T-helper 22 cell (primary cell): ENCODE measurements at places on chromosomes 6 and 20.

DNA sequence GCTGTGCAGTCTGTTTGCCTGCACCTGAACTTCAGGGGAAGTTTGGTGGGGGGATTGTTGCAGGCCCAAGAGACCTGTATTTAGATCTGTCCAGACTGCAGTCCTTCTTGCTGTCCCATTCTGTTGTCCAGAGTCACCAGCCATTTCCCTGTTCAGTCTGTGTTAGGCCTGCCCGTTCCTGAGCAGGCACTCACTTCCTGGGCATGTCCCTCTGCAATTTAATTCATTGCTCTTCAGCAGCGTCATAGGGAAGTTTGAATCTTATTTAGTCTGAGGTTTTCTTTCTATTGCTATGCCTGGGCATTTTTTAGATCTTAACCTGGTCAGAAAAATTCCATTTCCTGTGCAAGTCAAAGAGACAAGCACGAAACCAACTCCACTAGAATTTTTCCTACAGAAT is 190.2 kb downstream of the DTNBP1 start:
- no peak for DNase-seq

GRCh38 chr6:9057937-9058336 is 622.6 kb upstream of the SLC35B3 start:
- no peak for DNase-seq

DNA sequence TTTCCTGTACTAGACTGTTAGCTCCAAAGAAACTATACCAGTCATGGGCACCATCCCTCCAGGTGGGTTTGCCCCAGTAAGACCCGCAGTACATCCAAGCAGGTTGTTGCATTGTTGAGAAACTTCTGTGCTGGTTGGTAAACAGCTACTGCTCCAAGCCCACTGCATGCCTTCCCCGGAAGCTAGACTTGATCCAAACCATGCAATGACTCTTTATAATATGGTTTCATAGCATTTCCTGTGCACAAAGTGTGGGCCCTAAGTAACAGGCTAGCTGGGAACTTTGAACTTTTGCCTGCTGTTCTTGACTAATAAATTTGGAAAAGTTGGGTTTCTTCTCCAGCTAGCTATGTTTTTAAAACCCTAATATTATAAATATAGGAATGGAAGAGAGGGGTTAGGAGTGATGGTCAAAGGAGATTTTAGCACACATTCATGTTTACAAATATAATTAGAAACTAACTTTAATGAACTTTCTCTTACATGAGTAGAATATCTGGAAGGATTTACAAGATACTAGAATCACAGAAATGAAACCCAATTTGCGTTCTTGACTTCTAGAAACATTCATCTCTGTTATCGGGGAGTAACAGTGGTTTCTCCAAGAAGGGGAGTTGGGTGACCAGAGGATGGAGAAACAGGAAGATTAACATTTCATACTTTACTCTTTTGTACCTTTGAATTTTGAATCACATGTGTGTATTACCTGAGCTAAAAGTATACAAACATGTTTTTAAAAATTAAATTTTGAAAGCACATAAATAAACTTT is 51.7 kb downstream of the GFOD1 start:
- no peak for DNase-seq

GRCh38 chr6:44333273-44333919 is 9.1 kb upstream of the SPATS1 start:
- no peak for DNase-seq

DNA sequence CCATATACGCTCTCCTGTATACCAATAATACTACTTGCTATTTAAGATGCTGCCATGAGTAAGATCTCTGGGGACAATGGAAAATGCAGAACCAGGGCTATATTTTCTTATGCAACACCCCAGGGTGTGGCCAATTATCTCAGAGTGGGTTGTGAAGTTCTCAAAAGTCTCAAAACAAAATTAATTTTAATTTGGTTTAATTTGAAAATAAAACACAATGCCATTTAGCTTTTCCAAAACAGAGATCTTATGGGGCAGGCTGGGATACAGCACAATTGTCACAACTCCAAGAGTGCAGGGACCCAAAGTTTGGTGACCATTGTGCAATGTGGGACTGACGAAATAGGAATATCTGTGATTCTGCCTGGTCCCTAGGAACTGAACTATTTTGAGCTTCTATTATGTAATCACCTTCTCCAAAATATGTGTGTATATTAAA is 43.1 kb downstream of the MBOAT1 start:
- no peak for DNase-seq

DNA sequence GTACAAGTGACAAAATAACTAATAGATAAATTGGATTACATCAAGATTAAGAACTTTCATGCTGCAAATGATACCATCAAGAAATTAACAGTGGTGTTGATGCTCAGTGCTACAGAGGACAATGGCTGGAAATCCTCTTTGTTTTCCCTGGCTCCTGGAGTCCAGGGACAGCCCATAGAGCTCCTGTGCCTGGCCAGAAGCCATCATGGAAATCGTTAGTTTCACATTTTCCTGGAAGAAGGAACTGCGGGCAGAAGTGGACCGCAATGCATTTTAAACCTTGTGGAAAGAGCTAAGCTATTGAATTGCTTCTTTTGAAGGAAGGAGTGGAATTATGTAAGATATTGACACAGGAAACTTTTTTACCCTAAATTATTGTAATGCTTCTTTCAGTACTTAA is 276.0 kb downstream of the GJA1 start:
- no peak for DNase-seq

DNA sequence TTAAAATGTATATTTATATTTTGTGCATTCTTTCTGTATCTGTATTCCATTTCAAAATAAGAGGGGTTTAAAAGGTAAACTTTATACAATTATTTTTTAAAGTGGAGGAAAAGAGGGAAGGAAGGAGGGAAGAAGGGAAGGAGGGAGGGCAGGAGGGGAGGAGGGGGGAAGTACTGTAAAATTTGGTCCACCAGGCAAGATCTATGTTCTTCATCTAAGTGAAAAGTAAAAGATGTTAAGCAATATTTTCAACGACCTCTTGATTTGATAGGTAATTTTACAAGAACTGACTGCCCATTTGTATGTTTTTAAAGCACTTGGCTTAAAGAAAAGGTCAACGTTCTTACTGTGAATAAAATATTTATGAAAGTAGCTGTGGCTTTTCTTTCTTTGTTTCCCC is 29.8 kb upstream of the PCSK2 start:
- DNase-seq, result no peak

DNA sequence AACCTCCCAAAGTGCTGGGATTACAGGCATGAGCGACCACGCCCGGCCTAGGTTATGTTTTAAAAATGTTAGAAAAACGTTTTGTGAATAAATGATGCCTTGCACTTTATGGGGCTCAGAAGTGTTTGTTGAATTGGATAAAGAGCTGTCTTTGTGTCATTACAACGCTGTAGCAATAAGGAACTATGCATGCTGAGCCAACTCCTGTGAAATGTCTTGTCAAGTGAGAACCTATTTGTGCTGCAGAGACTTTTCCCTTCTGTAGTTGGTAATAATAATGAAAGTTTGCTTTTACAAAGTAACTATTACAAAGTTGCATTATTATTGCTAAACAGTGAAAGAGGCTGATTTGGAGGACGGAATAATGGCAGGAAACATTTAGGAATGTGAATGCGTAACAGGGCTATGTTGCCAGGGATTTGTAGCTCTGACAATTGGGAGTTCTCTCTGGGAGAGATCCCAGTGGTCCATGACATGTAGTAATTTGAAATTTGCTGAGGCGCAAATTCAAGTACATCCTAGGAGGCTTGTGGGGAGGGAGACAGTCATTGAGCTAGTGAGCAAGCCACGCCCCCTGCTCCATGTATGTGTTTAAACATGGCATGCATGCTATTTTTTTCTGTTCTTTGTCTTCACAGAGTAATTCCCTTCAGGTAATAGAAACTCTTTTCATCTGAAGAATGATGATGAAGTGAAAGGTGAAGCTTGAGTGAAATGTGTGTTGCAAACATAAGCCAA is 16.8 kb upstream of the BICRAL start:
- DNase-seq, result no peak

GRCh38 chr6:63114610-63115211 is 96.6 kb upstream of the FKBP1C start:
- DNase-seq, result no peak

- no peak for DNase-seq
Measured at GRCh38 chr6:99195986-99196655, 153.4 kb downstream of the FAXC start.

DNA sequence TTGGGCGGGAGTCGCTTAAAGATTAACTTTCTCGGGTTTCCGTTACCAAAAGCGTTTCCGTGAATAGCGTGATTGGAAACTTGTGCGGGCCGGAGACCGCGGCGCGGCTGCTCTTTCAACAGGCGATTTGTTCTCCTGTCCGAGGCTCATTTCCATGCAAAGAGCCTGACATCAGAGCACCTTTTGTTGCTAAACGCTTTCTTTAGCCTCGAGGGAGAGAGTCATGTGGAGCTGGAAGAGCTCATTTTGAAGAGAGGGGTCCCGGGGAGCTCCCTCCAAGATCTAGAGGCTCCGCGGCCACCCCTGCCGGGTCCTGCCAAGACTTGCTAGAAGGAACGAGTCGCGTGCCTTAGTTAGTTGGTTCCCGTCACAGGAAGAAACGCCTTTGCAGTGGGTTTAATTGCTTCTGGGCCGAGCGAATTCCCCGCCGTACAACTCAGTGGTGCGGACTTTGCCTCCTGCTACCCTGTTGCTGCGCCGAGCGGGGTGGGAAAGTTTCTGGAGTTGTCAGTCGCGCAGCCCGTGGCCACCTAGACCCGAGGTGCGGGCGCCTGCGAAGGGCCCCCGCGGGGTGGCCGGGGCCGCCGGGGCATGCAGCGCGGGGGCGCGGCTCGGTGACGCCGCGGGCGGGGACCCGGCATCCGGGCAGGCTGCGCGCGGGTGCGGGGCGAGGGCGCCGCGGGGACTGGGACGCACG is at the start of gene SASH1:
Gene SASH1, plus strand, starts transcription at position 489 of the 697 bp plus-strand sequence. CDS start 230 bp downstream, outside the sequence.
- no peak for DNase-seq

GRCh38 chr20:16321291-16321690 is 252.0 kb downstream of the KIF16B start:
- no peak for DNase-seq

GRCh38 chr6:132967871-132968270 is 153.5 kb downstream of the RPS12 start:
- DNase-seq, result no peak

GRCh38 chr6:111522393-111523020 is 39.5 kb upstream of the REV3L start:
- no peak for DNase-seq

DNA sequence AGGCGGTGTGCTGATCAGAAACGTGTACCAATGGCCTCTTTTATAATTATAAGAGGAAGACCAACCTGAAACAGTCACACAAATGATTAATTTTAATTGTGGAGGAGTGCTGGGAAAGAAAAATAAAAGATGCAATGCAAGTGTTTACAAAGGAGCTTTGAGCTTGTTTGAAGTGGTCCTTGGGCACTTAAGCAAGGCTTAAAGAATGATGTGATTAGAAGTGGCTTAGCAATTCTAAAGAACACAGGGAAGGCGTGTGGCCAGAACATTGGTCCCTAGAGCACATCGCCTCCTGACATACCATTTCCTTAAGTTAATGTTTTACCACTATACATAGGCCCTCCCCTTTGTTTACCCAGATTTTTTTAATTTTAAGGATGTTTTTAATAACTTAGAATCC is 26.1 kb downstream of the PTPN1 start:
- DNase-seq, result no peak

- DNase-seq, result no peak
Measured at GRCh38 chr6:154352898-154353585, 3.6 kb downstream of the IPCEF1 start.

DNA sequence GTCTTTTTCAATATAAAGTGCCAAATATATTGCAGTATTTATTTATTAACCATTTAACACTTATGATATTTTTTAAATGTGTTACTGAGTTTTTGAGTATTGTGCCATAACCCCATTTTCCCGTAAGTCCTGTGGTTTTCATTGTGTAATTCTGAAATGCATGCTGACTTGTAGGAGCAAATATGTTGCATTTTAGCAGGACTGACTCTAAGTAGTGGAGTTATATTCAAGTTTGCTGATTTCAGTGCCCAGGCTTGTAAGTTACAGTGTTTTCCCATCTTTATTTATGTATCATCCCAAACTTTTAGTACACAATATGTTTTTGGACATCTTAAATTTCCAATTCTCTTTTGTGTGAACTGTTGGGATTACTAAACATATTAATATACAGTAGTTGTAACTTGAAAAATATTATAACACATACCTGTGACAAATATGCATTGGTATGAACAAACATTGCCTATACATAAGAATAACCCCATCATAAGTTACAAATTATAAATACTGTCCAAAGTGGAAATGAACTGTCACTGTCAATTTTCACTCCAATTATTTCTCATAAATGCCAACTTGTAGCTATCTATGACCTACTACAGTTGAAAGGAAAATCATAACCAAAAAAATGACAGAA is 179.3 kb upstream of the RUNX2 start:
- DNase-seq, result no peak

DNA sequence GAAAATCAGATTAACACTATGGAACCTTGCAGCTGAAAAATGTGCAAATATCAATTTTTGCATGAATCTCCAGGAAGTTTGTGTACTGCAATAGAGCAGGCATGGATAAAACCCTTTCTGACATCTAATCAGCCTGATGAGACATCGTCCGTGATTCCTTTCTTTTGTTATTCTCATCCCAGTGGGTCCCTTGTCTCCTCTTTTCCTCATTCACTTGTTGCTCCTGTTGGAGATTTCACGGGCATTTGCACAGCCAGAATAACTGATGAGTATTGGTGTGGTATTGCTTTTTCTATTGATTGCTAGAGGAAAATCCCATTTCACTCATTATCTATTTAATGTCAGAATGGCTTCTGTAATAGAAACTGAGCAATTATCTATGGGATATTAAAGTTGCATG is 39.9 kb downstream of the SCGN start:
- no peak for DNase-seq

- DNase-seq, result no peak
Measured at GRCh38 chr6:21942897-21943296, 349.3 kb downstream of the SOX4 start.

- no peak for DNase-seq
Measured at GRCh38 chr6:87250019-87250418, 72.4 kb upstream of the SMIM8 start.

GRCh38 chr6:15546591-15546990 is 116.2 kb downstream of the DTNBP1 start:
- no peak for DNase-seq

DNA sequence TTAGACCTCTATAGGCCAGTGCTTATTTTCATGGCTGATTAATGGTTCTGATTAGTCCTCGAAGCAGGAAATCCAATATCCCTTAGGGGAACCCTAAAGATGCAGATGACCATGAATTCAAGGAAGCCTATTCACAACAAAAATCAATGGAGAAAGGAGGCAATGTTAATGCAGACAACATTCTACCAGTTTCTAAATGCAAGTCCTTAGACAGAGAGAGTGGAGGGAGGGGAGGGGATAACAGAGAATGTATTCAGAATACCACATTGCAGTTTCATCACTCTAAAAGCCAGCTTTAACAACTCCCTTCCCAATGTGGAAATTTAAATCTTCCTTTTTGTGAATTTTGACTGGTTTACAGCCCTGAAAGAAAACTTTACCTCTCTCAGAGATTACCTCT is 87.1 kb upstream of the POU3F2 start:
- no peak for DNase-seq

- DNase-seq, result no peak
Measured at GRCh38 chr6:161003336-161003735, 11.8 kb downstream of the MAP3K4 start.
